ENCODE measurements at places on chromosomes 2 and 18.
A peak's percentile ranks its signal among the peaks of the same experiment; 100 is the strongest.

DNA sequence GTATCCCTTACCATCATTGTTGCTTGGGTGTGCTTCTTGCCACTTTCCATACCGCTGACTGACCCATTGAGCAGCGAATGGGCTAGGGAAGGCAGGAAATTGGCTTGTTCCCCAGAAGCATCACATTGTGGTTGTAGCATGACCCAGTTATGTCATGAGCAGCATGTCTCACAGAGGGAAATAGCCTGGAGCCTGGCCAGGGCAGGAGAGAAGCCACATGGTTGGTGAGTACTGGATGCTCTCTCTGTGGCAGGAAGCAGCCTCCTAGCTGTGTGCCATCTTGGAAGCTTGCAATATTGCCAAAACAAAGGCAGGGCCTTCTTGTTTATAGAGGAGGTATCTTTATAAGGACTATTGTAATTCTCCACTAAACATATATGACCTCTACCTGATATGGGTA, 482.6 kb downstream of the PIK3C3 start:
- no peak for DNase-seq

DNA sequence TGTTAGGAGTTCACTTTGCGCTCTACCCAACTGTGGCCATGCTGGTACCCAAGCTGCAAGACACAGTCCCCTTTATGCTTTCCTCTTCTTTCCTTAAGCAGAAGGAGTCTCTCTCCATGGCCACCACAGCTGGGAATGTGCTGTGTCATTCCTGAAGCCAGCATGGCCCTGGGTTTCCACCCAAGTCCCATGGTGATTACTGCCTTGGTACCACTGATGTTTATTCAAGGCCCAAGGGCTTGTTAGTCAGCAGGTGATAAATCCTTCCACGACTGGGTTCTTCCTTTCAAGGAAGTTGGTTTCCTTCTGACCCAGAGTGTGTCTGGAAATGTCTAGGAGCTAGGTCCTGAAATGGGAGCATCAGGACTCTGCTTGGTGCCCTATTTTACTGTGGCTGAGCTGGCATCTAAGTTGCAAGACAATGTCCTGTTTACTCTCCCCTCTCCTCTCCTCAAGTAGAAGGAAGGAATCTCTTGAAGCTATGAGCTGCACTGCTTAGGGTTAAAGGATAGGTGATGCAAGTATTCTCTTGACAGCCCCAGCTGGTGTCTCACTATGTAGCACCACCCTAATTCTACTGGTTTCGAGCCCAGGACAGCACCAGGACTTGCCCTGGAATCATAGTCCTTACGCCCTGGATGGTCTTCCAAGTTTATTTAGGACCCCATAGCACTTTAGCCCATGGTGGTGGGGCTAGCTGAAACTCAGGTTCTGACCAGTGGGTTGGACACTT, 18.7 kb upstream of the NUP35 start:
- DNase-seq = no peak

DNA sequence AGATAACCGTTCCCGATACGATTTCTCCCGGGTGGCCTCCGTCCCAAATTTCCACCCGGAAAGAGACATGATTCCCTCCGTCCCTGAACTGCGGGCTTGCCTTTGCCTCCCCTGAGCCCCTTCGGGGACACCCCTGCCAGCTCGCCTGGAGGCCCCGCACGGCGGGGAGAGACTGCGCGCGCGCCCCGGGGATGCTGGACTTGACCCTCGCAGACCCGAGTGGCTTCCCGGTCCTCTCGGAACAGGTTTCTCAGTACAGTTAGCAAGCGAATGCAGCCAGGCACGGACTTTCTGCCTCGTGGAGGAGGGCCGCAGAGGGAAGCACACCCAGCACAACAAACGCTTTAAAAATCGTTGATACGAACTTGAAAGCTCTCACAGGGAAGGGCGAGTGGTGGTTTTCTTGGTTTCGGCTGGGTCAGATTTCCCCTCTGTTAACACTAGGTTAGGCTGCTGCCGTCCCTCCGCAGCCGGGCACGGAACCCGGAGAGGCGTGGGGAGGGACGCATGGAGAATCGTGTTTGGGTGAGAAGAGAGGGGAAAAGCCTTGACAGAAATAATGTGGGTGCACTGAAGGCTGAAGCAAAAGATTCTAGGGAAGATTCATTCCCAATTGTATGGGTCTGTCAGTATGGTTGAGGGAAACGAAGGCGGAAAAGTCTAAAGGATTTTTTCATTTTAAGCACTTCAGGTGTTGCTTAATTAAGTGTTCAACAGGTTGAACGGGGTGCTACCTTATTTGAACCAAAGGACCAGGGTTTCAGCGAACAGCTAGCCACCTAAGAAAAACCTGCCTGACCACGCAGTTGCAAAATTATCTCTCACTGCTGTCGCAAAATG, 916 bp downstream of the TNFRSF11A start:
- DNase-seq = no peak

GRCh38 chr2:56288838-56289580, 105.2 kb downstream of the CCDC85A start:
- DNase-seq = no peak

DNA sequence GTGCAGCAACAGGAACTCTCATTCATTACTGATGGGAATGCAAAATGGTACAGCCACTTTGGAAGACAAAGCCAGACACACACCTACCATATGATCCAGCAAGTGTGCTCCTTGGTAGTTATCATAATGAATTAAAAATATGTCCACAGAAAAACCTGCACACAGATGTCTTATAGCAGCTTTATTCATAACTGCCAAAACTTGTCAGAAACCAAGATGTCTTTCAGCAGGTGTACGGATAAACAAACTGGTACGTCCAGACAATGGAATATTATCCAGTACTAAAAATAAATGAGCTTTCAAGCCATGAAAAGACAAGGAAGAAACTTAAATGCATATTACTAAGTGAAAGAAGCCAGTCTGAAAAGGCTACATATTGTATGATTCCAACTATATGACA, 50.4 kb downstream of the CHMP3 start:
- DNase-seq = no peak

GRCh38 chr2:241184901-241185300, 3.6 kb upstream of the ANO7 start:
- no peak for DNase-seq

- DNase-seq = no peak
These were observed 53.6 kb downstream of the DPYSL5 start for GRCh38 chr2:26901326-26902183.

- no peak for DNase-seq
These were observed 115.8 kb upstream of the SETBP1 start for GRCh38 chr18:44564922-44565321.

DNA sequence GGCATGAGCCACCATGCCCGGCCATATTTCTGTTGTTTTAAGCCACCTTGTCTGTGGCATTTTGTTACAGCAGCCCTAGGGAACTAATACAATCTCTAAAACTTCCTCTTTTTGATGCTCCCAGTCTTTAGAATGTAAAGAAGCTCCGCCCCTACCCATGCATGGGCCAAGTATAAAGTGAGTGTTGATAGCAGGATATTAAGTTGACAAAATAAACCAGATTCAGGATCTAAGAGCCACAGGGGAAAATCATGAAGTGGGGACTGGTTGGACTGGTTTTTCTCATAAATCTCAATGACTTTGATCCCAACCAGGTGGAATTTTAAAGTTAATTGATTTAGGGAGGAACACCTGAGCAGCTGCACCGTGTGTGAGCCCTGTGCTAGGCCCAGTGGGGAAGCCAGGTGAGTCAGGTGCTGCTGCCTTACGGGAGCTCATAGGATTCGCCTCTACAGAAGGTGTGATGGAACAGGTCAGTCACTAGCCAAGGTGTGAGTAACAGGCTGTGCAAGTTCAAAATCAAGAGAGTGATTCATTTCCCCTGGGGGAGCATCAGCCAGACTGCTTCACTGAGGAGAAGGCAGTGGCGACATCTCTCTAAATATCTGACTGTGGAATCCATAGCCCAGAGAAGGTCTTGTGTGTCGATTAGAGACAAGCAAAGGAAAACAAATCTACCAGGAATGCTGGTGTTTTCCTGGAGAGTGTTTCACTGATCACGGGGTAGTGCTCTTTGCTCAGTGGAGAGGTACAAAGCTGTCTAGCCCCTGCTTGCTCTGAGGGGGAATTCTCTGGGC, 63.0 kb upstream of the MSH2 start:
- no peak for DNase-seq

DNA sequence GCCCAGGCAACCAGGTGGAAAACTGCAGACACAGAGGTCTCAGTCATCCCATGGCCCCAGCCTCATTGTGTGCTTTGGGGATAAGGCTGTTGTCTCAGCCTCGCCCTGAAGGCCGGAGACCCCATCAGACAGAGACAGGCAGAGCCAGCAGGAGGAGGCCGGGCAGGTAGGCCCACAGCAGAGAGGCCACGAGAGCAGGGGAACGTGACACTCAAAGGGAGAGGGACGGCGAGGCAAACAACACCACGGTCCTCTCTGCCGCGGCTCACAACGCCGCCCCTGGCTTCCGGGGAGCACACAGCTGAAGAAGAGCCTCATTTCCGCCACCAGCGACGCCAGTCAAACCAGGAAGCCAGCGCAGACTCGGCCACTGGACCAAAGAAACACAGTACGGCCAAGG, 103.3 kb downstream of the ZNF516 start:
- DNase-seq = no peak

GRCh38 chr18:50311650-50312049, 24.2 kb upstream of the CXXC1 start:
- DNase-seq = no peak

DNA sequence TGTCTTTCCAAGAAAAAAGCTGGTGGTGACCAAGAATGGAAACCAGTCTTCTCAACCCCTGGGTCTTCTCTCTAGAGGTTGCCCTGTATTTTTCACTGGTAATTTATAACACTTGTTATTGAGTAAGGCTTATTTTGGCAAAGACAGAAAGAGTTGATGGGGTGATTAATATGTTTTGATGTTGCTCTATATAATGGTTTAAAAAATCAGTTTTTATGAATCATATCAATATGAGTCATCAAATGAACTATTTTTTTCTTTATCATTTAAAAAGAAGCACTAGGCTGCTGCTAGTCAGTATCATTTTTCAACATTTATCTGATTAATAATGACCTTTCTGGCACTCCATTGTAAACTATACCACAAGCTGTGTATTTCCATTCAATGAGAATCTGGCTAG, 1142.2 kb downstream of the LRP1B start:
- no peak for DNase-seq

DNA sequence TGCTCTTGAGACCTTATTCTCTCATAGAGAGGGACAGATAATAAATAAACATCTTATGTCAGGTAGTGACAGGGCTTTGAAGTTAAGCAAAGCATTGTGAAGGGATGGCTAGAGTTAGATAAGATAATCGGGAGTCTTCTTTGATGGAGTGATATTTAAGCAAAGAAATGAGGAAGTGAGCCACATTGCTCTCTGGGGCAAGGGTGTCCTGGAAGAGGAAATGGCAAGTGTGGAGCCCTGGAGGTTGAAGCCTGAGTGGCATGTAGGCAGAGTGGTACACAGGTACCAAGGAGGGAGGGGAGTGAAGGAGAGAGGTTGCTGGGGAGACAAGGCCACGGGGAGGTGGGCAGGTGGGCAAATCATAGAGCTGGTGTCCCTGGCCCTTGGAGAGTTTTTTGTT, 110.2 kb downstream of the CTAGE1 start:
- no peak for DNase-seq

GRCh38 chr2:86518481-86518880, 44.8 kb downstream of the CHMP3 start:
- no peak for DNase-seq

- DNase-seq = no peak
These were observed 488.2 kb upstream of the RAB6C start for GRCh38 chr2:129491308-129491707.

DNA sequence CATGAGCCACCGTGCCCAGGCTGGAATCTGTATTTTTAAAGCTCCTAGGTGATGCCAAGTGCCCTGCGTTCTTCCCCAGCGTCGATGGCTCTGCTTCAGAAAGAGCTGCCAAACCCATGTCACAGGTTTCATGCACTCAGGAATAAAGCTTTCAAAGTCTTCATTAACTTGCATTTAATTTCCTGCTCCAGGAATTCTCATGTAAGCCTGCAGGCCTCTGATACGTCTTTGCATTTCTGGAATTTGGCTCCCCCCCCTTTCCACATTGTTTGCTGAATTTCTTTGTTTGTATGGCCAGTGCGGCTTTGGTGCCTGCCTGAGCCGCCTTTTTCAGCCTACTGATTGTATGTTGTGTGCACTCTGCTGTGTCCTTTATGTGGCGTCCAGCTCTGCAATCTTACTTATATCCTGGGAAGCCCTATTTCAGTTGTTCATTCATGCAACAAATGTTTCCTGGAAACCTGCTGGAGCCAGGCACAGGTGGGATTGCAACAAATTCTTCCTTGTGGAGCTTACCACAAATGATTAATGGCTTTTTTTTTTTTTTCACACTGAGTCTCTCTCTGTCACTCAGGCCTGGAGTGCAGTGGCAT, 17.9 kb upstream of the OTOF start:
- DNase-seq = peak; percentile 22

GRCh38 chr2:163312713-163313112, 423.1 kb downstream of the FIGN start:
- DNase-seq = no peak

GRCh38 chr2:220704081-220704480, 868.0 kb downstream of the EPHA4 start:
- DNase-seq = no peak

- DNase-seq = no peak
These were observed 214.4 kb upstream of the DSEL start for GRCh38 chr18:67730886-67731285.

GRCh38 chr2:1563084-1563857, 150.0 kb downstream of the TPO start:
- no peak for DNase-seq

DNA sequence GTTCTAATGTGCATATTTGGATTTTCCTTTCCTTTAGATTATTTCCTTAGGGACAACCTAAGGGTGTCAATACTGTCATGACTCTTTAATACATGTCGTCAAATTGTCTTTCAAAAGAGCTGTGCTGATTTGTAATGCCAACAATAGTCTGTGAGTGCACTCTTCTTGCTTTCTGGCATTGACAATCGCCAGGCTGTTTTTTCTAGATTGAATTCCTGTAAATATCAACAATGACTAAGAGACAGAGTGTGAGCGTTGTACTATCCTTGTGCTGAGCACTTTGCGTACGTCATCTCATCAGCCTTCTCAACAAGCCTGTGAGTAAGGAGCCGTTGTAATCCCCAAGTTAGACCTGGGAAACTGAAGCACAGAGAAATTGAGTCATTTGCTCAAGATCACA, 96.0 kb downstream of the ACOXL start:
- DNase-seq = no peak

DNA sequence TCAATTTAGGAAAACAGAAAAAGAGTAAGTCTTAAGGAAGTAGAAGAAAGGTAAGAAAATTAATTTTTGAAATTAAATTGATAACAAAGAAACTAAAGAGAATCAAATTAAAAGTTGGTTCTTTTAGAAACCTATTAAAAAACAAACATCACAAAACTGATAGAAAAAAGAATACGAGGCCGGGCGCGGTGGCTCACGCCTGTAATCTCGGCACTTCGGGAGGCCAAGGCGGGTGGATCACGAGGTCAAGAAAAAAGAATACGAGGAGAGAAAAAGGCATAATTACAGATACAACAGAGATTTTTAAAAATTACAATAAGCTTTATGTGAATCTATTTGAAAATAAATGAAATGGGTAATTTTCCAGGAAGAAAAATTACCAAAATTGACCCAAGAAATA, 11.8 kb downstream of the PREPL start:
- no peak for DNase-seq

GRCh38 chr2:220424561-220424960, 797.1 kb downstream of the SLC4A3 start:
- no peak for DNase-seq
